Liver (tissue), 10 donors: ENCODE measurements at places on chromosomes 7 and 10. TPM values are rescaled to one million over a fixed set of nuclear protein-coding genes. Genes with fewer than 3 reads are reported as not detected.

DNA sequence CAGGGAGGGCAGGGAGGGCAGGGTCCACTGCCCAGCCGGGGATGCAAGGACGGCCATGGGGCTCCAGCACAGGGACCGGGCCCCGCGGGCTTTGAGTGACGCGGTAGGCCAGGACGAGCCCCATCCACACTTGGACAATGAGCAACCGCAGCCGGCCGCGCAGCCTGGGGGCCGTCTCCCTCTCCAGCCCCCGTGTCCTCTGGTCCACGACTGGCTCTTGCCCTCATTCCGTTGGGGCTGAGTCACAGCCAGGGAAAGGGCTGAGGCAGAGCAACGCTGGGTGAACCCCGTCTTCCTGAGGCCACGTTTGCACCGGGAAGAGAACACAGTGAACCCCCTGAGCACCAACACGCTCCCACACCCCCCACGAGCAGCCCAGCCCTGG is 23.7 kb downstream of the SHH start:
- DNase-seq, result no peak
- H3K27ac ChIP-seq, result no peak overlapping the region
- no peaks in the 10 kb centered on the region for H3K36me3 ChIP-seq
- H3K4me3 ChIP-seq, result no peak overlapping the region

Gene GPNMB
- 4.8 TPM for total RNA-seq

Gene AS3MT
- 38.1 TPM for total RNA-seq

GRCh38 chr7:151836191-151836926 is 40.6 kb downstream of the PRKAG2 start:
- no peak for DNase-seq
- peaks cover 9% of the 10 kb centered on the region for H3K36me3 ChIP-seq
- no peaks in the 10 kb centered on the region for H3K27me3 ChIP-seq
- H3K27ac ChIP-seq, result no peak overlapping the region
- H3K4me3 ChIP-seq, result no peak overlapping the region

Gene KBTBD2
- 22.5 TPM for total RNA-seq

GRCh38 chr7:150377635-150378034 is 1.5 kb upstream of the ZNF775 start:
- no peak overlapping the region for H3K4me3 ChIP-seq
- H3K27me3 ChIP-seq, result no peaks in the 10 kb centered on the region
- H3K36me3 ChIP-seq, result peaks cover 11% of the 10 kb centered on the region
- peak overlapping the region; percentile 93 for H3K27ac ChIP-seq

Gene GBX1
- not detected for total RNA-seq

DNA sequence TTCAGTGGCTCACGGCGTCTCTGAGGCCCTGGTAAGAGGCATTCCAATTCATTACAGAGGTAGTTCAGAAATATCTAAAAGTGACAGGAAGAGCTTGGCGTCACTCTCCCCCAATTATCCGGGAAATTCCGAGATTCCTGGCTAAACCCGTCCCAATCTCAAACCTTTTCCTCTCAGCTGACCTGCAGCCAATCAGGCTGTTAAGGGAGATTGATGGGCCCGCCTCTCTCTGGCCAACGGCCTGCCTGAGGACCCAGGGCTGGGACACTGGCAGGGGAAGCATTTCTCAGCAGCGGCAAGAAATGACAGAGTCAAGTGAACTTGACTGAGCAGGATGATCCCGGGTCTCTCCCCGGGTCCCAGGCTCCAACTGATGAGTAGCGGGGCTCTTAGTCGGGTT is 72.3 kb downstream of the EBF3 start:
- H3K27me3 ChIP-seq, result peaks cover 4% of the 10 kb centered on the region
- H3K4me3 ChIP-seq, result no peak overlapping the region
- no peaks in the 10 kb centered on the region for H3K4me1 ChIP-seq

DNA sequence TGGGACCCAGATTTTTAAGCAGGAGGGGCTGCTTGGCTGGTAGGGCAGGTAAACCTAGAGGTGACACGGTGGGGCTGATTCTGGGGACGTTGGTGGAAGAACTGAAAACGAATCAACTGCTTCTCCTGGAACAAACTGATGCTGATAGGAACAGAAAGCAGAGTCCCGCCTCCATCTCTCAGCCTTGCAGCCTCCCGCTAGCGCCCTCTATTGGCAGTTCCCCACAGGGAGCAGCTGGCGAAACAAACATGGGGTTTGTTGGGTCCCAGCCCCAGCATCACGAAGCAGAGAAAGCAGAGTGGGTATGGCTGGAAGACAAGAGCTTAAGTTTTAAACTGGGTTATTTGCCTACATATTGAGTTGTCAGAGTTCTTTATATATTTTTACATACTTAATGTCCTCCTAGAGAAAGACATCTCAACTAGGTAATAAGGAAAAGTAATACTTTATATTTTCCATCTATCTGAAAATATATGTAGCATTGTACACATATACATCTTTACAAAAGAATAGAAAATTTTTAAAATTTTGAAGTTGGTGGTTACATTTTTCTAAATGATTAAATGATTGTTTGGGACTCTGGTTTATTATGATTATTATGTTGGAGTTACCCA is 42.3 kb upstream of the FOXI2 start:
- no peak for DNase-seq
- peaks cover 7% of the 10 kb centered on the region for H3K27me3 ChIP-seq
- no peaks in the 10 kb centered on the region for H3K4me1 ChIP-seq
- H3K4me3 ChIP-seq, result no peak overlapping the region
- H3K36me3 ChIP-seq, result no peaks in the 10 kb centered on the region

- no peak overlapping the region for H3K4me3 ChIP-seq
- H3K27ac ChIP-seq, result no peak overlapping the region
- no peaks in the 10 kb centered on the region for H3K36me3 ChIP-seq
- no peak for DNase-seq
- H3K27me3 ChIP-seq, result no peaks in the 10 kb centered on the region
Measured at GRCh38 chr10:60466267-60467201, 76.9 kb upstream of the ANK3 start.

DNA sequence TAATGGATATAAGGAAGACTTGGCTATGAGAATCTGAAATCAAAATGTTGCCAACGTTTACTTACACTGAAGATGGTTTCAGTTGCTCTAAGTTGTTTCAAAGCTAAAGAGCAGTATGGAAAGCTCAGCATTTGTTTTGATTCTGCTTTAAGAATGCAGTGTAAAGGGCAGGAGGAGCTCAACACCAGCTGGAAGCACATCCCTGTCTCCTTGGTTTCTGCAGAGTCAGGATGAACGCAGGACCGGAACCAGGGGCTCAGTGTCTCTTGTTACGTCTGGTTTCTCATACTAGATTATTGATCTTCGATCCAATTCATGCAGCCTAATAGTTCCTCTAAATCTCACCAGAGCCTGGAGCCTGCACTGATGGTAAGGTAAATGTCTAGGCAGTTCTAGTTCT is 24.1 kb downstream of the ZRANB1 start:
- DNase-seq, result no peak
- H3K27ac ChIP-seq, result no peak overlapping the region
- H3K27me3 ChIP-seq, result no peaks in the 10 kb centered on the region
- H3K4me3 ChIP-seq, result no peak overlapping the region
- H3K4me1 ChIP-seq, result no peaks in the 10 kb centered on the region

Gene MOGAT3
- total RNA-seq, result 1.8 TPM

- no peaks in the 10 kb centered on the region for H3K36me3 ChIP-seq
- DNase-seq, result no peak
- no peaks in the 10 kb centered on the region for H3K27me3 ChIP-seq
- H3K4me3 ChIP-seq, result no peak overlapping the region
Measured at GRCh38 chr10:73906524-73907447, 4.1 kb upstream of the PLAU start.

- no peaks in the 10 kb centered on the region for H3K36me3 ChIP-seq
- H3K4me3 ChIP-seq, result no peak overlapping the region
- peak overlapping the region; percentile 6 for H3K27ac ChIP-seq
- no peaks in the 10 kb centered on the region for H3K27me3 ChIP-seq
Measured at GRCh38 chr10:69327463-69328379, 49.4 kb downstream of the HK1 start.

GRCh38 chr7:37346761-37347160 is 101.9 kb downstream of the ELMO1 start:
- no peak overlapping the region for H3K27ac ChIP-seq
- no peaks in the 10 kb centered on the region for H3K36me3 ChIP-seq
- no peak for DNase-seq
- no peaks in the 10 kb centered on the region for H3K27me3 ChIP-seq
- no peak overlapping the region for H3K4me3 ChIP-seq

DNA sequence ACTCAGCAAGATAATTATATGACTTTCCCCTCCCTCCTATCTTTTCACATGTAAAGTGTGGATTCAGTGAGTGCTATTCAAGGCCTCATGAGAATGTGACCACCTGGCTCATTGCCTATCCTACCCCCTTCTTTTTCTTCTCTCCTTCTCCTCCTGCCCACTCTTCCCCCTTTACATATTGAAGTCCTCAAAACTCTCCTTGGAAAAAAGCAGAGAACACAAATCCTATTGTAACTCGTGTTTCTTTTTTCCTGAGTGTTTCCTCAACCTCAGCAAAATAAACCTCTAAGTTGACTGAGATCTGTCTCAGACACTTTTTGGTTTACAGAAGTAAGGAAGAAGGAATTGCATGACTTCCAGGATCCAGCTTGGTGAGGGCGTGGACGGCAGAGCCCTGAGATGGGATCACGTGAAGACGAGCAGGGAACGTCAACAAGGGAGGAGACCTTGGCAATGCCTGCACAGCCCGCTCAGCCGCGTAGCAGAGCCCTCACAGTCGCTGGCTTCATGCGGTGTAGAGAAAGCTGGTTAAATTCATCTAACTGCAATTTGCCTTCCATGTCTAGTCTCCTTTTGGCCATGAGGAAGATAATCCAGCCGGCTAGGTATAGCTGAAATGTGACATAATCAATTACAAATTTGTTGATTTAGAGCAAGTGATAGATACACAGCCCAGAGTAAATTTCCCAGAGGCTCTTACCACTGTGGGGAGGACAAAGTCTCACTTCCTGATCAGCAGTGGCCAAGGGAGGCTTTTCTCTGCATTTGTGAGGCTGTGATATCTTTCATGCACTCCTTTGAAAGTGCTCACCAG is 75.7 kb downstream of the LYZL2 start:
- H3K27ac ChIP-seq, result peak overlapping the region; percentile 80
- H3K36me3 ChIP-seq, result no peaks in the 10 kb centered on the region
- H3K4me3 ChIP-seq, result no peak overlapping the region
- peaks cover 16% of the 10 kb centered on the region for H3K4me1 ChIP-seq
- H3K27me3 ChIP-seq, result no peaks in the 10 kb centered on the region
- no peak for DNase-seq

- H3K4me1 ChIP-seq, result no peaks in the 10 kb centered on the region
- H3K27me3 ChIP-seq, result no peaks in the 10 kb centered on the region
- no peak overlapping the region for H3K27ac ChIP-seq
- H3K4me3 ChIP-seq, result no peak overlapping the region
- H3K36me3 ChIP-seq, result no peaks in the 10 kb centered on the region
- no peak for DNase-seq
Measured at GRCh38 chr7:123039269-123039668, 43.8 kb upstream of the TAS2R16 start.

Gene EZH2
- 2.8 TPM for total RNA-seq

DNA sequence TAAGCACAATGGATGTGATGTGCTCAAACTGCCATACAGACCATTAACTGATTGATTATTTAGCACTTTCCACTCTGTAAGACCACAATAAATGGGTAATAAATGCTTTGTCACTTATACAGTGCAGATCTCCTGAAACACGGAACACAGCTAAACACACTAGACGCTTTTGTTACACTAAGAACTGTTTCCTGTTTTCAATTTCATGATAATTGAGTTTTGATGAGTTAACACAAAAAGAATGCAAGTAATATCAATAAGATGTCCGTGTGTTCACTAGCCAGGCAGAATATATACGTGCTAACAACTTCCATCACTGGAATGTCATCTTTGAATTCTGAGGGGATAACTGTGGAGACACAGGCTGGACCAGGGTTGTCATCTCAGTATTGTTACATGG is 178.8 kb downstream of the SKAP2 start:
- H3K4me1 ChIP-seq, result no peaks in the 10 kb centered on the region
- H3K4me3 ChIP-seq, result no peak overlapping the region
- no peak for DNase-seq
- no peak overlapping the region for H3K27ac ChIP-seq

DNA sequence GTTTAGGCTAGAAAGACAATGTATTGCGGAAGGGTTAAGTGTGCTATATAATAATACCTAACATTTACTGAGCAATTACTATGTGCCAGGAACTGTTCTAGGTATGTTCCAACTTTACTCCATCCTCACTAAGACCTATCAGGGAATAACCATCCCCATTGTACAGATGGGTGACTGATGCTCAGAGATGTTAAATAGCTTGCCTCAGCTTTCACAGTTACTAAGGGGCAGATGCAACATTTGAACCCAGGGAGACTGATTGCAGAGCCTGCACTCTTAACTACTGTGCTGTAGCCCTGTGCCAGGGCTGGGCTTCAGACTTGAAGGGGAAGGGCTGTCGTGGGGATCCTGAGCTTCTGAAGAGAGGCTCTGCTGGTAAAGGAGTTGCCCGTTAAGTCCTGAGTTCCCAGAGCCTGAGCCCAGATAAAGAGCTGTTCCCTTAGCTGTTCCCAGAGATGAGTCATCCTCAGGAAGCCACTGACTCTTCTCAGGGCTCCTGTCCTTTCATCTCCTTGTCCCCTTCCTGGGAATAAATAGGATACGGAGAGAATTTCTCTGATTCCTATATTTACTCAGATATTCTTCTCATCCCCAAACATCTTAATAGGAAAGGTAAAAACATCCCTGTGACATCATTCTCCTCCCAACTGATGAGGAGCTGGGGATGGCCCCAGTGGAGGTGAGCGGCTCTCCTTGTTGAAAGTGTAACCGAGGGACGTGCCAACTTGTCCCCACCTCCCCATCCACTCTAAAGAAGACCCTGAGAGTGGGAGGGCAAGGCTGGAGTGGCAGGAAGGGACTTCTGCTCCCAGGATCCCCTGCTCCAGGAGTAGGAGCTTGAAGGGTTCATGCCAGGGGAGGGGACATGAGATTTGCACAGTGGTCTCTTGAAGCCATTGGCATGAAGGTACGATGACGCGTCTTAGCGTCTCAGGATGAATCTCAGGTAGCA is 28.0 kb upstream of the HABP2 start:
- H3K4me1 ChIP-seq, result no peaks in the 10 kb centered on the region
- no peaks in the 10 kb centered on the region for H3K27me3 ChIP-seq
- DNase-seq, result no peak
- no peaks in the 10 kb centered on the region for H3K36me3 ChIP-seq
- no peak overlapping the region for H3K4me3 ChIP-seq

Gene SLC25A13
- 116 TPM for total RNA-seq

Gene TCAF2
- 2.3 TPM for total RNA-seq

DNA sequence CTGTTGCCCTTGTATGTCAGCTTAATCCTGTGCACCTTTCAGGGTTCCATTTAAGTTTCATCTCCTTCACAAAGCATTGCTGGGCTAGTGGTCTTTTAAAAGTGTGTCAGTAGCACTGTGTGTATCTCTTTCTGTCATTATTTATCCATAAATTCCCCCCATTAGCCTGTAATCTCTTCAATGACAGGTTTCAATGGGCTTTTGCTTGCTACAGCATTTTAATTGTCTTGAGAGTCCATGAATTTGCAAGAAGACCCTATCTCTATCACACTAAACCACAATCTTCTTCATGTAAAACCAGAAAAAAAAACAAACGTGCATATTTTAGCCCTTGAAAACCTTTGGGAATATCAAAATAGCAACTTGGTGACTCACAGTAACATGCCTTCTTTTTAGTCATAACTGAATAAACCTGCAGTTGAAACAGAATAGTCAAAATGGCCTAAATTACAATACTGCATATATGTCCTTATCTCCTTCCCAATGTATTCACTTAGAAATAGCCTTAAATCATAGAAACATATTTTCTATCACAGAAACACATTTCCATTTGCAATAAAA is 118.6 kb downstream of the PON1 start:
- no peak overlapping the region for H3K4me3 ChIP-seq
- no peaks in the 10 kb centered on the region for H3K4me1 ChIP-seq
- no peak overlapping the region for H3K27ac ChIP-seq
- DNase-seq, result no peak
